Fibroblast of skin of left quadriceps (primary cell): ENCODE measurements at places on chromosomes 6 and 20.

DNA sequence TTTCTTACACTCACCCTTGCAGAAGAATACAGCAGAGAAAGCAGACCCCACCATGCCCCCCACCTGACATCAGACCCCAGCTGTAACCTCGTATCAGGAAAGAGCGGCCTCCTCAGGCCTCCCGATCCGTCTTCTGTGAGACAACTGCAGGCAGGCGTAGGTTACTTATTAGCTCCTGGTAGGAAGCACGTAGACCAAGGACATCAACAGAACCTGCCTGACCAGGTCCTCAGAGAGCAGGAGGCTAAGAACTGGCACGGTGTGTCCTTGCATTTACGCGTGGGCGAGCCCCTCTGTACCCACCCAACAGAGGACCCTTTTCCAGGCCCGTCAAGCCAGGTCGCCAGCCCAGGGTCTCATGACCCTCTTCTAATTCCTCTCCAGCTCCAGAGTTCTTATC is 51.0 kb downstream of the ABHD12 start:
- no peak for DNase-seq

DNA sequence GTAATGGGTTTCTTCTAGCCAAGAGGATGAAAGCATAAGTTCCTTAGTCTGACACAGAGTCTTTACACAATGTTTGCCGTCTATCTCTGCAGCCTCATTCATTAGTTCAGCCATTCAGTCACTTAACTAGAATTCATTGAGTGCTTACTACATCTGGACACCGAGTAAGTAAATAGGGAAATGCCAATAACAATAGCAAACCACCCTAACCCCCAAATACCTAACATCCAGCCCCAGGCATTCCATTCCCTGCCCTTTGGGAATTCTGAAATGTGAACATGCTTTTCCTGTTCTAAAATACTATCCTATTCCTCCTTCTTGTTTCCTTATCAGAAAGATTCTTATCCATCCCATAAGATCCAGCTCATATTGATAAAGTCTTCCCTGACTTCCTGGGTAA is 277.6 kb upstream of the RNF217 start:
- DNase-seq: no peak

GRCh38 chr20:16043931-16044330 is 529.3 kb downstream of the KIF16B start:
- DNase-seq: no peak

DNA sequence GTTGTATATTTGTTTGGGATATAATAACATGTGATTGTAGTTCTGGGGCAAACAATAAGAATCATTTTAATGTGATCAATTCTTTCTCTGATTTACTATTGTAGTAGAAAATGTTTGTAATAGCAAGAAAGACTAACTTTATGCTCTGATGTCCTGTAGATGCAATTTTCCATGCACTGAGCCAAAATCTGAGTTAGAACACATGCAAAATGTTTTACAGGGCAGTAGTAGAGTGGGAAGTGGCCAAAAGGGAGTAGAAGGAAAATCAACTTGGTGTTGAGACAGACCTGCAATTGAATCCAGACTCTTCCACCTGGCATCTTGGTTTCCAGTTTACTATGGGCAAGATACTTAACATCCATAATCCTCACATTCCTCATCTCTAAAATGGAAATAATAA is 93.5 kb upstream of the BMP5 start:
- no peak for DNase-seq

DNA sequence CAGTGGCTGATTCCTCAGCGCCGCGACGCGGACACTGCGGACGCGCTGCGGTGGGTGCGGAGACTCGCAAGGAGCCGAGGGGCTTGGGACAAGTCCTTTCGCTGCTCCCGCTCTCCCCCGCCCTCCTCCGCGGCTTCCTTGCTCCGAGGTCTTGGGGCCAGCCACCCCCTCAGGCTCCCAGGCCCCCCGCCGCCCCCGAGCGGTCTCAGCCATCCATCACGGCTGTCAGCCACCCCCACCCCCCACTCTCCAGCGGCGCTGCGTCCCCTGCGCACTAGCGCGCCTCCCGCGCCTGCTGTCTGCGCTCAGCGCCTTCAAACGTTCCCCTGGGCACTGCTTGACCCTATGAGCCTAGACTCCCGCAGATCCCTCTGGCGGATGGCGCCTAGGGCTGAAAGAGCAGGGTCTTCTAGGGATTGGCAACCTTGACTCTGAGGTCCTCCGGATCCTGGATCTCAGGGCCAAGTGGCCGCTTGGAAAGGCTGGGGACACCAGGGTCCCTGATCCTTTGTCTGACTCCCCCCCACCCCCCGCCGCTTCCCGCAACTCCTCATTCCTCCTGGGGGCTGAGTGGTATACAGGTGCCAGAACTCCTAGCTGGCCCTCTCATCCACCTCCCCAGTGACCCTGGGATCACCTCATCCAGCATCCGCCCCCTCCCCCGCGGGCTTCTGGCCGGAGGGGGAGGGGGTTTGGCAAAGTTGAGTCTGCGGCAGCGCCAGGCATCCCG is 1.4 kb downstream of the SLC12A5 start:
- DNase-seq: no peak

DNA sequence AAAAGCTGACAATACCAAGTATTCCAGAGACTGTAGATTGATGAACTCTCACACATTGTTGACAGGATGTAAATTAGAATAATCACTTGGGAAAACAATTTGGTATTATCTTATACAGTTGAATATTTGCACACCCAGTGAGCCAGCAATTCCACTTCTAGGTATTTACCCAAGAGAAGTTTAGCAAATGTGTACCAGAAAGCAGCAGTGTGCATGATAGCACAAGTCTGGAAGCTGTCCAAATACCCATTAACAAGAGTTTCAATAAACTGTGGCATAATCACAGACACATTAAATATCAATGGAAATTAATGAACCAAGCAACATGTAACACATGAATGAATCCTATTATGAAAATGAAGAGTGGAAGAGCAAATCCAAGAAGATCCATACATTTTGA is 233.6 kb downstream of the TPBG start:
- no peak for DNase-seq

DNA sequence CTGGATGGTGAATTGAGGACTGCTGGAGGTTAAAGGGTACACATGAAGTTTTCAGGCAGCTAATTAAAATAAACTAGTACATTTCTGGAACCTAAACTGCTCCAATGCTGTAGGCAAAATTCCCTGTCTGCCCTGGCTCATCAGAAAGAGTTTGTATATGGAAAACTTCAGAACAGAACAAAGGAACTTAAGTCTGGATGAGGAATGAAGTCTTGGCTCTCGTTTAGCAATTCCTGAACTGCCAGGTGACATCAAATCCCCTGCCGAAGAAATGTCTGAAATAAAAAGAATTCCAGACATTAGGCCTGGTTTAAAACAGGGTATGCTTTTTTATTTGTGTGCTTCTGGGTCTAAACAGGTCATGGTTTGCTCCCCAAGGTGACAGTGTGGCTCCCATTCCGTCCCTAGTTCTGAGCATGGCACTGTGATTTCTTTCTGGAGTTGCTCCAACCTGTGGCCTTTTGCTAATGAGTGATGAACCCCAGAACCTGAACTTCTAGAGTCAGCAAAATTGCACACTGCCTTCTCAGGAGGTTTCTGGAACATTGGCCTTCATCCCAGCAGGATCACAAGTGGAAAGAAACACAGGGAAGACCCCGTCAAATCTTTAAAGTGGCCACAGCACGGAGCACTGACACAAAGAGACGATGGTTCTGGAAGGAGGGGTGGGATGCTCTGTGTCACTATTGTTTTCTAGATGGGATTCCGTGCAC is 129.4 kb upstream of the NAA20 start:
- no peak for DNase-seq

- no peak for DNase-seq
Observed at GRCh38 chr6:134903448-134903847, 46.5 kb downstream of the ALDH8A1 start.

GRCh38 chr6:89071036-89071435 is 9.5 kb upstream of the PNRC1 start:
- no peak for DNase-seq

DNA sequence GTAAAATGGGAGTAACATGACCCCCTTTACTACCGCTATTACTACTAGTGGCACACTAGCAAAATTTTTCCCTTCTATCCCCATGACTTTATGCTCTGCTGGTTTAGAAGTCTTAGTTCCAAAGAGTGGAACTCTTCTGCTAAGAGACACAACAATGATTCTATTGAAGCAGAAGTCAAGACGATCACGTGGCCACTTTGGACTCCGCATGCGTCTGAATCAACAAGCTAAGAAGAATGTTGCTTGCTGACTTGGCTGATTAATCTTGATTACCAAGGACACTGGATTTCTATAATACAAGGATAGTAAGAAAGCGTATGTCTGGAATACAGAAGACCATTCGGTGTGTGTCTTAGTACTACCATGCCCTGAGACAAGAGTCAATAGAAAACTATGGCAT is 244.7 kb upstream of the BTBD3 start:
- no peak for DNase-seq

GRCh38 chr6:53437557-53438202 is 88.9 kb upstream of the ELOVL5 start:
- peak; percentile 47 for DNase-seq

- DNase-seq: no peak
Observed at GRCh38 chr20:34443546-34443945, 72.7 kb upstream of the DYNLRB1 start.

GRCh38 chr6:170208182-170208601 is 82.7 kb downstream of the DLL1 start:
- no peak for DNase-seq

GRCh38 chr6:11722220-11722619 is 56.4 kb downstream of the ADTRP start:
- no peak for DNase-seq
